ENCODE measurements at places on chromosomes 4 and X.
A peak's percentile ranks its signal among the peaks of the same experiment; 100 is the strongest.

DNA sequence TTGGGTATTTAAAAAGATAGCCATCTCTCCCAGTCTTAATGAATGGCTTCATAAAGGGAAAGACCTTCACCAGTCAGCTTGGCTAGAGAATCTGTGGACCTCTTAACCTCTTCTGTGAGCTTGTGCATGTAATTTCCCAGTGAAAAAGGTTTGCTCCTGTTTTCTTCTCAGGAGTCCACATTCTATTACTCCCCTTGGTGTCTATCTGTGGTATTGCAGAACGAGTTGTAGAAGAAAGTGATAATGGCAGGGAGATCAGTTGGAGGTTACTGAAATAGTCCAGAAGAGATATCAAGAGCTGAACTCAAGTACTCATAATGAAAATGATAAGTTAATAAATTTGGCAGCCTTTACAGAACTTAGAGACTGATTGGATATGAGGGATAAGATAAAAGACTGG lies 16.5 kb upstream of the VAMP7 start:
- peak; percentile 20 for DNase-seq

DNA sequence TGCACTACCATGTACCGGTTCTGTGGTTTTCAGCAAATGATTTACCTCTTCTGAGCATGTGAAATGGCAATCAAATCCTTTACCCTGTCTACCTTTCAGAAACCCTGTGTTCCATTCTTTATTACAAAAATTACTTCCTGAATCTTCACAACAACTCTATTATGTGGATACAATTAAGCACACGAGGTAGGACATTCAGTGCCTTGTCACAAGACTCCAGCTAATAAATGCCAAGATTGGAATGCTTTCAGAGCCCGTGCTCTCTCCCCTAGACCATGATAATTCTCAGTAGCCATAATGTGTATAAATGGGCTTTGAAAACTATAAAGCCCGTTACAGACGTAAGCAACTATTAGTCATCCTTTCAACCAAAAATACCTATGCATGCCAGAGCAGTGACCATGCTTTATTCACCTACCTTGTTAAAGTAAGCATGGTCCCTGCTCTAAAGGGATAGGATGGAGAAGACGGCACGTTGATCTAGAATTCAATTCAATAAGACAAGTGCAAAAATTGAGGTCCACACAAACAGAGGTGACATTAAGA lies 2.4 kb downstream of the RXFP1 start:
- no peak for DNase-seq

- no peak for DNase-seq
Observed at GRCh38 chr4:92359491-92359890, 55.7 kb downstream of the GRID2 start.

DNA sequence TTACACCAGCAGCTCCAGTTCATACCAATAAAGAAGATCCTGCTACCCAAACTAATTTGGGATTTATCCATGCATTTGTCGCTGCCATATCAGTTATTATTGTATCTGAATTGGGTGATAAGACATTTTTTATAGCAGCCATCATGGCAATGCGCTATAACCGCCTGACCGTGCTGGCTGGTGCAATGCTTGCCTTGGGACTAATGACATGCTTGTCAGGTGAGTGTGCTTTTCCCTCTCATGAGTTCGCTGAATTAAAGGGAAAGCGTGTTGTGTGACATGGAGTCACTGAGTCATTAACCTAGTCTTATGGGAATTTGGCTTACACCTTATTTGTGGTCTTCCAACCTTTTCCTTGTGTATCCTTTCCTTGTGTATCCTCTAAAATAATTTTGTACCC lies 15.9 kb downstream of the TMEM165 start:
- DNase-seq, result no peak

DNA sequence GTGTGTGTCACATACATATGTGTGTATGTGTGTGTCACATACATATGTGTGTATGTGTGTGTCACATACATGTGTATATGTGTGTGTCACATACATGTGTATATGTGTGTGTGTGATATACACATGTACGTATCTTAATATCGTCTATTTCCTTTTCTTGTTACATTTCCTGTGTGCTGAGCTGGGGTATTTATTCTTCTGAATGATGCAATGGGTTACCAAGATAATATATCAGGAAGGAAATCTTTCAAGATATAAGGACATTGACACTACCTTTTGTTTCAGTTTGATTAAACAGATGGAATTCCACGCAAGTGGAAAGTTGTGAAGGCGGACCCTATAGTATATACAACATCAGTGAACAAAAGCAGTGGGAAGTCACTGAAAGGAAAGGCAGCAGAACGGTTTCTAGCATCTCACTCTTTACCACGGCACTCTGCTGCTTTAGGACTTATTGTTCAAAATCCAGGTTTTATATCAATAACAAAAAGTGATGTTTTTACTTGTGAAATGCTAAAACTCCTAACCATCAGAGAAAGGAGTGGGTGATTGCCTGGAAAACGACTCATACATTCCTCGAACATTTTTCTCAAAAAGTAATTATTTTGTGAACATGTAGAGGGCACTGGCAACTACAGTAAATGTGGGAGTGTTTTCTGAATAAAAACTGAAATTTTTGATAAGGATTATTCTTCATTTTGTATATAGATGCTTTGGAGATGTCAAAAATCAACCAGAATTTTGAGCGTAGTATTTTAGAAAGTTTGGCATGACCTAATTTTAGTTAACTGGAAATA lies 43.1 kb upstream of the IL21 start:
- no peak for DNase-seq

DNA sequence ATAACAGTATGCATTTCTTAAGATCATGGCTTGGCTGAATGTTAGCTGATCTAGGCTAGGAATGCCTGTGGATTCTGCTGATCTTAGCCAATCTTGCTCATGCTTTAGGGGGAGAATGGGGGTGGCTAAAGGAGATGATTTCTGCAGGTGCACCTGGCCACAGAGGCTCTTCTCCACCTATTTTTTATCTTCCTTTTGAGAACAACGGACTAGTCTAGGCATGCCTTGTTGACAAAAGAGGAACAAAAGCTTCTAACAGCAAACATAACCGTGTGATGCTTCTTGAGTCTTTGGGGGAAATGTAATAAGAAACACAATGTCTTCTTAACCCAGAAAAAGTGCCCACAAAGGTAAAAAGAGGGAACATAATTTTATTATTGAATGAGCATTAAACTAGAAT lies 743.5 kb downstream of the ARAP2 start:
- DNase-seq, result no peak

- no peak for DNase-seq
Observed at GRCh38 chrX:31061091-31061490, 10.8 kb downstream of the FTHL17 start.

DNA sequence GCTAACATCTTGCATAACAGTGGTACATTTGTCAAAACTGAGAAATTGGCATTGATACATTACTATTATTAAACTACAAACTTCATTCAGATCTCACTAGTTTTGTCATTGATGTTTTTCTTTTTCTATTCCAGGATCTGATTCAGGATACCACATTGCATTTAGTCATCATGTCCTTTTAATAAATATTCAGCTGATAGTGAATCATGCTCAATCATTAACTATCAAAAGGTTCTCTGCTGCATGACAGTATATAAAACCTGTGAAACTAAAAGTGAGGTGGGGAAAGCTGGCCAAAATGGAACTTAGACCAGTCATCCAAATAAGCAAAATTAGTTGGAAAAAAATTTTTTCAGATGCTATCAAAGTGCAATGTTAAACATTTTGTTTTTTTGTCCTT lies 28.1 kb upstream of the HS6ST2 start:
- DNase-seq, result no peak

GRCh38 chr4:74197080-74197479 lies 39.2 kb downstream of the MTHFD2L start:
- DNase-seq, result no peak

- peak; percentile 56 for DNase-seq
Observed at GRCh38 chrX:152926279-152926678, 28.4 kb downstream of the ZNF185 start.

Measured in HuH-7 (cell line).